Activated naive CD4-positive, alpha-beta T cell (primary cell): ENCODE measurements at places on chromosomes 16 and 17.
A peak's percentile ranks its signal among the peaks of the same experiment; 100 is the strongest.

DNA sequence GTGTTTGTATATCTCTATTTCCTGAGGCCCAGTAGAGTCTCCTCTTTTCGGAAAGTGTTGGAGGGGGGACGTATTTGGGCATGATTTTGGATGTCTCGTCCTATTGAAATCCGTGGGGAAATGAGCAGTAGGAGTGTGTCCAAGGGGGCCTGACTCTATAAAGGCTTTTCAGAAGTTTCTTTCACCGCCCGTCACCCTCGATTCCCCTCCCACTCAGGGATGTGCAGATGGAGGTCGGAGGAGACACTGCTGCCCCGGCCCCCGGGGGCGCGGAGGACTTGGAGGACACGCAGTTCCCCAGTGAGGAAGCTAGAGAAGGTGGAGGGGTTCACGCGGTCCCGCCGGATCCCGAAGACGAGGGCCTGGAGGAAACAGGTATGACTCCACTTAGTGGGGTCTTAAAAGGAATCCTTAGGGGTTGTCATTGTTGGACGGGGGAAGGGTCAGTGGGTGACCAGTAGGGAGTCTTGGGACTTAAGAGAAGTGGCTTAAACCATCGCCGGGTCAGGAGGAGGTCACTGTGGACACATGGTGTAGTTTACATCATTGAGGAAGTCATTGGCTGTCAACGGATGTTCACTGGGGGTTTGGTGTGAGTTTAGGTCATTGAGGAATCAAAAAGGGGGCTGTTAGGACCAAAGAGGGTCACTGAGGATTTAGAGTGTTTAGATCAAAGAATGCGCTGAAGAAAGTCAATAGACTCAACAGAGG, 424 bp downstream of the MON1B start:
- DNase-seq: peak; percentile 43

DNA sequence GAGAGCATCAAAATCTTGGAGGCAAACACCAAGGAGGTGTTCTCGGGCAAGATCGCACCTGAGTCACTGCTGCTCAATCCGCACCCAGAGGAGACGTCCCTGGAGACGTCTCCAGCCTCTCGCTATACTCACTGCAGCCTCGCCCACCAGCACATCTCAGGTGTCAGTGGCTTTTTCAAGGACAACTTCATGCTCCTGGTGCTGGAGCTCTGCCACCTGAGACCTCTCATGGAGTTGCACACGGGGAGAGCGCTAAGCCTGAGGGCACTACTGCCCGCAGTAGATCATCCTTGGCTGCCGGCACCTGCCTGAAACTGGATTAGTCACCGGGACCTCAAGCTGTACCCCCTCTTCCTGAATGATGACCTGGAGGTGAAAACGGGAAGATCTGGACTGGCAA, 2.6 kb upstream of the MBTPS1 start:
- DNase-seq: no peak

DNA sequence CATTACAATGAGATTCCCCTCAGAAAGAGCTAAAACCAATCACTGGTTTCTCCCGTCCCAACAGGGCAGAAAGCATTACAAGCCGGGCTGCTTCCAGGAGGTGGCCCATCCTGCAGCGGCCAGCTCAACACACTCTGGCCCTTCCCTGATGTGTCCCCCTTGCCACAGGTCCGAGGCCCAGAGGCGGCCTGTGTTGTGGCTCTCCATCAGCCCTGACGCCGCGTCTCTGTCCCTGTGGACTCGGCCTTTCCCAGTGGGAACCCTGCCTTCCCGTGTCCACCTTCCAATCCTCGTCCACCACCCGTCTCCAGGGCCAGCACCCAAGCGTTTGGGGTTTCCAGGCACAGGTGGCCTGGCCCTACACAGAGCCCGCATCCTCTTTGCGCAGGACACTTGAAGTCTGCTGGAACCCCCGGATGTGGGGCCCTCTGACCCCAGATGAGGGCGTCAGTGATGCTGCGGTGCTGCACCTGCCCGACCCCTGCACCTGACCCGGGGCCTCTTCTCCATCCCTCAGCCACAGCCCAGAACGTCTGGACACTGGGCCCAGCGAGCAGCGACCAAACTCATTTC, 21.1 kb downstream of the RAB40B start:
- DNase-seq: no peak

- DNase-seq: no peak
Observed at GRCh38 chr17:76635039-76635438, 8.5 kb downstream of the ST6GALNAC1 start.

DNA sequence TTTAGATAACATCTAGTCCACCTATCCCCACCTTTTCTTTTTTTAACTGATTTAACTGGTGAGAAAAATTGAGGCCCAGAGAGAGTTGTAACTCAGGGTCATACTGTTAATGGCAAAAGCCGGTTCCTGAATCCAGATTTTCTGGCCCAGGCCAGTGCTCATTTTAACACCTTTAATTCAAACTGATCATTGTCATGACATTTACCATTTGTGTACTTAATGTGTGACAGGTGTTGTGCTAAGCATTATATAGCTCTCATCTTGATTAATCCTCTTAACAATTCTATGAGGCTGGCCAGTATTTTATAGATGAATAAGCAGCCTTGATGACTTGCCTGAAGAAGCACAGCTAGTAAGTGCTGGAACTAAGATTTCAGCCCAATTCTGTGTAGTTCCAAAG, 14.4 kb downstream of the RHOT1 start:
- no peak for DNase-seq

GRCh38 chr17:14101976-14102375, 32.7 kb downstream of the COX10 start:
- DNase-seq: no peak

- DNase-seq: no peak
Observed at GRCh38 chr16:73521499-73521898, 473.6 kb upstream of the ZFHX3 start.

GRCh38 chr17:1996800-1997288, 28.3 kb downstream of the RTN4RL1 start:
- no peak for DNase-seq

- no peak for DNase-seq
Observed at GRCh38 chr17:17626151-17626805, 34.8 kb upstream of the PEMT start.

DNA sequence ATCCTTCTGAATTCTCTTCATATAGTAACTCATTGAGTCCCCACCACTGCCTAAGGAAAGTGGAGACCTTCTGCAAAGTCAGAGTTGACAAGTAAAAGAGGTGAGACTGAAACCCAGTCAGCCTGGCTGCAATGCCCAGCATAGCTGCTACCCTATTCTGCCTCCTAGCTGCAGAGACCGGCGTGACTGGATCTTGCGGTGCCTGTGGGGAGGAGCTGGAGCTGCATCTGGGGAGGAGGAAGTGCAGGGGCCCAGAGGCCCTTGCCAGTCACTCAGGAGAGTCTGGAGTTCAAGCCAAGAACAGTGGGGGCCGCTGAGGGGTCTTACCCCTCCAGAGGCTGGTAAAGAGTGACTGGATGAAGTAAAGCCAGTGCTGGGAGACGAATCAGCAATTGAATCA, 35.0 kb upstream of the ZNF423 start:
- DNase-seq: no peak

GRCh38 chr17:30449480-30449879, 27.7 kb upstream of the GOSR1 start:
- DNase-seq: no peak

- no peak for DNase-seq
Observed at GRCh38 chr17:72104863-72105234, 16.0 kb upstream of the SOX9 start.

DNA sequence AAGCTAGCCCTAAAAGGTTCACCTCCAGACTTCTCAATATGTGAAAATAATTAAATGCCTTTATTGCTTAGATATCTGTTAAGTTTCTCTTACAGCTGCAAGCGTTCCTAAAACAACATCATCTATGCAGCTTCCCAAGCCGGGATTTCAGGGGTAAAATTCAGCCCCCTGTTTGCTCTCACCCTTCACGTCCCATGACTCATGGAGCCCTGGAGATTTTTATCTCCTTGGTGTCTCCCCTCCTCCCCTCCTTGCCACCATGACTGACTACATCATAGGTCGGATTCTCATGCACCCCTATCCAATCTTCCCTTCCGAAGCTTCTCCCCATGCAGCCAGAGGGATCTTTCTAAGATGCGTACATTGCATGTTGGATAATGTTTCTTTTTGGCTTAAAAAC, 21.0 kb upstream of the CACNG4 start:
- no peak for DNase-seq

GRCh38 chr17:50906443-50906842, 40.3 kb upstream of the TOB1 start:
- DNase-seq: no peak

GRCh38 chr17:57294629-57295501, 38.5 kb downstream of the MSI2 start:
- peak; percentile 10 for DNase-seq

GRCh38 chr16:69040144-69040909, 65.1 kb upstream of the HAS3 start:
- DNase-seq: no peak

DNA sequence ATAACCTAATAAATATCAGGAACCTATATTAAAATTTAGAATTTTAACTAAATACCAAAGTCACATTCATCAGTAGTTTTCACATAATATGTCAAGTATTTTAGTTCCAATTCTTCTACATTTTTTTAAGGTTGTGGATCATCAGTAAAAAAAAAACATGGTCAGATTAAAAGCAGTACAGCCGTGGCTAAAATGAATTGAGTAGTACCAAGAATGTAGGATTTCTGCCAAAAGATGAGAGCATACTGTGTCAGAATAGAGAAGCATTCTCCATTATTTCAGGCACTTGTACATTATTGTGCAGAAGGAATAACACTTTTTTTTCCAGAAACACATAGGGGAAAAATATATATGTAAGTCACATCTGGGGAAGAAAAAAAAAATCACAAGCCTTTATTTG, 1176.1 kb downstream of the CDH11 start:
- DNase-seq: no peak

GRCh38 chr16:66598111-66598510, 6.4 kb upstream of the CMTM3 start:
- no peak for DNase-seq

- DNase-seq: no peak
Observed at GRCh38 chr17:46771561-46772474, 46.7 kb downstream of the WNT3 start.

GRCh38 chr16:68380348-68380670, 68.0 kb downstream of the SMPD3 start:
- no peak for DNase-seq

DNA sequence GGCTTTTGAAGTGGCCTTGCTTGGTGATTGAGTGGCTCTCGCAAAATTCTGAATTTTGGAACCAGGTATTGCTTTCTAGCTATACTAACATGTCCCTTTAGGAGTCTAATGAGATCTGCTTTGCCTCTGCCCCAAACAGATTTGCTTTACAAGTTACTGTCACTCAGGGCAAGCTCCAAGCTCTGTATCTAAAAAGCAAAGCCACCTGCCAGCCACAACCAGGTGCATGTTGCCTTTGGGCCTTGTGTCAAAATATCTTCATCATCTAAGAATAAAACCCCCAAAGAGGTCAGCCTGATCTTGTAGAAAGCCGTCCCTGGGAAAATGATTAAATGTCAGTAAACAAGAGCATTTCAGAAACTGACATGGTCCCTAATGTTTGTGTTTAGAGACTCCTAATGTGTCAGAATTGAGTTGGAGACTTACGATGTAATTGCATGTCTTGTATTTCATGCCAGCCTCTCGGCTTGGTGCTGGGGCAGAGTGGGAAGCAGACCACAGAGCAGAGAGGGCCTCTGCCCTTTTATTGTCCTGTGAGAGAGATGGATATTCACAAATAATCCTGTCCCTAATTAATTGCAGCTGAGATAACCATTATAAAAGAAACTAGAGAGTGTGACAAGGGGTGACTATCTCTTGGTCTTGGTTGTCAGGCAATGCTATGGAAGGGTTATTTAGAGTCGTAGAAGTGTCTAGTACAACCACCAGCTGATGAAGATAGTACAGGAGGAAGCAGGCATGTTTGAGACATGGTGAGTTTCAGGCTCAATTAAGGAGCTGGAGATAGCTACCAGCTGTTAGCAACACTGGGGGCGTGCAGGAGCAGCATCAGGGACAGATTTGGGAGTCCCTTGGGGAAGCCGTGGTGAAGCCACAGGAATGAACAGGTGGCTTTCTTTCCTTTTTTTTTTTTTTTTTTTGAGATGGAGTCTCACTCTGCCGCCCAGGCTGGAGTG, 90.7 kb downstream of the PITPNC1 start:
- no peak for DNase-seq

DNA sequence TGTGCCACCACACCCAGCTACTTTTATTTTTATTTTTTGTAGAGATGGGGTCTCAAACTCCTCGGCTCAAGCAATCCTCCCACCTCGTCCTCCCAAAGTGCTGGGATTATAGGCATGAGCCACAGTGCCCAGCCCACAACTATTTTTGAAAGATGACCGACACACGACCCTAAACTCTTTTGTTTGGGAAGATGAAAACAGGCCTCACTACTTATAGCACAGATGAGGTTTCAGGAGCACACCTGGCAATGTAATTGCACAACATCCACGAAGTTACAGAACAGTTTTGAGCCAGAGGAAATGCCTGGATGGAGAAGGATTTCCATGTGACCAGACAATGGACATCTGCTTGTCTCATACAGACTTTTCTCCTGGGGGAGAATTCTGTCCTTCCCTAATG, 43.4 kb upstream of the PRSS54 start:
- no peak for DNase-seq

DNA sequence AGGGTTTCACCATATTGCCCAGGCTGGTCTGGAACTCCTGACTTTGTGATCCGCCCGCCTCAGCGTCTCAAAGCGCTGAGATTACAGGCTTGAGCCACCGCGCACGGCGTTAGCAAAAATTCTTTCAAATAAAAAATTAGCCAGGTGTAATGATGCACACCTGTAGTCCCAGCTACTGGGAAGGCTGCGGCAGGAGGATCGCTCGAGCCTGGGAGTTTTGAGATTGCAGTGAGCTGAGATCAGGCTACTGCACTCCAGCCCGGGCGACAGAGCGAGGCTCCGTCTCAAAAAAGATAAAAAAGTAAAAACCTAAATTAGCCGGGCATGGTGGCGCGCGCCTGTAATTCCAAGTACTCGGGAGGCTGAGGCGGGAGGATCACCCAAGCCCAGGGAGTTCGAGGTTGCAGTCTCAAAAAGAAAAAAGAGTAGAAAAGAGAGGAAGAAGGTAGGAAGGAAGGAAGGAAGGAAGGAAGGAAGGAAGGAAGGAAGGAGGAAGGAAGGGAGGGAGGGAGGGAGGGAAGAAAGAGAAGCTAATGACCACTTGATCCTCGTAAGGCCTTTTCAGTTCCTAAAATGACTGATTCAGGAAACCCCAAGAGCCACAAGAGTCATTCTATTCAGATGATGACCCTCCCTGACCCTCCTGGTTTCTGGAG, 59.2 kb downstream of the SRL start:
- DNase-seq: no peak
